Activated CD4-positive, alpha-beta T cell treated with anti-CD3 and anti-CD28 coated beads, Interleukin-2, amount 10 ng/mL, durations not matched to agents 7 days and 5 days (primary cell): ENCODE measurements at places on chromosomes 2 and 18.
A peak's percentile ranks its signal among the peaks of the same experiment; 100 is the strongest.

GRCh38 chr18:59516356-59517155, 157.5 kb upstream of the LMAN1 start:
- DNase-seq: no peak

DNA sequence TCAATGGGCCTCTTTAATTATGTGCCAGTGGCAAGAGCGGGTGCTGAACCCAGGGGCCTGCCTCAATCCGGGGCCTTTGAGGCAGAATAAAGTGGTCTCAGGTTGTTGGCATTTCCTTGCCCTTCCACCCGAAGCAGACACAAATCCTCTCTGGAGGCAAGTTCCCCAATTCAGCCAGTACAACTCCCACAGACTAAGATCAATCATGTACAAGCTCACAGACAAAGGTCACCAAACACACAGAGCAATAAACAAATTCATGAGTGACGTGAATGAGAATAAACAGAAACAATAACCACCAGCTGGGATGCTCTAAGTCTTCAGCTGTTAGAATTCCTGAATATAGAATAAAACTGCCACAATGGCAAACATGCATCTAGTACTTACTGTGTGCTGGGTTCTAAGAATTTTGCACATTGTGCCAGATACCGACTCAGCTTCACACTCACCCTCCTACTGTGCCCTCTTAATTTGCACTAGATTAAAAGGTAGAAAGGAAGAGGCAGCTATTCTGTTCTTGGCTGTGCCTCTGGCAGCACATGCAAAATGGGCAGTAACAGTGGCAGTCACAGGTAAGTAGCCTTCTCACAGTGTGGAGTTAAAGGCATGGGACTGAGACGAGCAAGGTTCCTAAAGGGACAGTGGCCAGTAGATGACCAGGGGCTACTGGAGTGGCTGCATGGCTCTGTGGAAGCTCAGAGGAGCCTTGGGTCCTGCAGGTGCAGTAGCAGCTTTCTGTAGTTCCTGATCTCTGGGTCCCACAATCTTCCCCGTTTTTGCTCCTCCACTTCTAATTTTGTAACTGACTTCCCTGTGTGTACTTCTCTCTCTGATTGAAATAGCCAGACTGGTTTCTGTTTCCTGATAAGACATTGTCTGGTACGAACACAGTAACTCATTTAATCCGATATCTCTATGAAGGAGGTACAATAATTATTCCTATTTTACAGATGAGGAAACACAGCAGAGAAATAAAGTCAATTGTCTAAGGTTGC, 34.6 kb upstream of the IL1B start:
- no peak for DNase-seq

- DNase-seq: no peak
Measured at GRCh38 chr2:226213717-226214116, 585.9 kb downstream of the IRS1 start.

GRCh38 chr2:188629753-188630527, 338.3 kb downstream of the GULP1 start:
- no peak for DNase-seq

- no peak for DNase-seq
Measured at GRCh38 chr2:19287324-19287723, 71.1 kb downstream of the OSR1 start.

- DNase-seq: peak; percentile 18
Measured at GRCh38 chr2:189783451-189783926, 650 bp downstream of the ORMDL1 start.

DNA sequence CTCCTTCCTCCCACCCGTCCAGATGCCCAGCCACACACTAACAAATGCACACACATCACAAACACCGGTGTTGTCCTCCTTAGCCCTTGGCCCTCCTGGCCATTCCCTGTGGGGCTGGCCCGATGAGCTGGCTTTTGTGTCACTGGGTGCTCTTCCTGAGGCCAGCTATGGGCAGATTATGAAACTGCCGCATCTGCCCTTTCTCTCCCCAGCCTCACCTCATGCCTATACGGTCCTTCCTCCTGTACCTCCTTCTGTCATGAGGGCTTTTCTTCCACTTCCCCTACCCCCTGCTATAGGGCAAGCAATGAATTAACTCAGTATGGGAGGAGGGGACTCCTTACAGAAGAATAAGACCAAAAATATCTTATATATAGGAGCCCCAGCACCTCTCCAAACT, 10.3 kb upstream of the INO80C start:
- no peak for DNase-seq

GRCh38 chr2:48568547-48568946, 38.6 kb downstream of the STON1 start:
- DNase-seq: no peak

GRCh38 chr2:195612611-195613495, 44.2 kb upstream of the SLC39A10 start:
- no peak for DNase-seq

DNA sequence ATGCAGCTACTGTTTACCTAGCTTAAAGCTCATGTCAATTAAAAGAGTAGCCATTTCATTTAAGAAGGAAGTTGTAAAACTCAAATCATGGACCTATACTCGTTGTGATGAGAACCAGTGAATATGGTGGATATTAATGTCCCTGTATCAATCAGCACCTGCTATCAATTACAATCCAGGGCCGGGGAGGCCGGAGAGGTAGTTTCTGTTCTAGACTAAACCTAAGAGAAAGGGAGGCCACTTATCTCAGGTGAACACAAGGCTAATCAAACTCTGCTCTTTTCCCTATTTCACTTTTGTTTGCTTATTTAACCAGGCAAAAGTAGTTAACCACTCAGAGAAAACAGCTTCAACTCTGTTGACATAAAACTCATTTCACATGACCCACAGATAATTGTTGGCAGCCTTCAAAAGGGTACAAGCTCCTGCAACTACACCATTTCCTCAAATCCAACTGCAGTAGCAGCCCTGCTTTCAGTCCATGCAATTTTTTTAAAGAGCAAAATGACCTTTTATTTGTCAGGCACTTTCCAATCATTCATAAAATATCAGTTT, 27.8 kb upstream of the SLC9A2 start:
- DNase-seq: no peak

- DNase-seq: no peak
Measured at GRCh38 chr2:1986166-1986565, 241.9 kb upstream of the PXDN start.

GRCh38 chr18:70197844-70198243, 7.6 kb downstream of the RTTN start:
- no peak for DNase-seq

- DNase-seq: no peak
Measured at GRCh38 chr2:227517724-227518123, 45.8 kb downstream of the AGFG1 start.

DNA sequence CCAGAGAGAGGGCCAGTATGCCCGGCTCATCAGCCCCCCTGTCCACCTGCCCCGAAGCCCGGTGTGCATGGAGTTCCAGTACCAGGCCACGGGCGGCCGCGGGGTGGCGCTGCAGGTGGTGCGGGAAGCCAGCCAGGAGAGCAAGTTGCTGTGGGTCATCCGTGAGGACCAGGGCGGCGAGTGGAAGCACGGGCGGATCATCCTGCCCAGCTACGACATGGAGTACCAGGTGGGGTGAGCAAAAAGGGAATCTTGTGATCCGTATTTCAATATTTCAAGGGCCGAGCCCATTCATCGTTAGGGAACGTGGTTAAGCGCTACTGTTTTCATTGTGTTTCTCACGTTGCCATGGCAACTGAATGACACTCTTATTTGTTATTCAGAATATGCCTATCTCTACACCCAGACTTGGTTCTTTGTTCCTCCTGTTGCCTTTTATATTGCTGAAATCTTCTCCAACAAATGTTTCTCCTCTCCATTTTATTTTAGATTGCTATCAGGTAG, 81.5 kb downstream of the NRP2 start:
- peak; percentile 12 for DNase-seq

DNA sequence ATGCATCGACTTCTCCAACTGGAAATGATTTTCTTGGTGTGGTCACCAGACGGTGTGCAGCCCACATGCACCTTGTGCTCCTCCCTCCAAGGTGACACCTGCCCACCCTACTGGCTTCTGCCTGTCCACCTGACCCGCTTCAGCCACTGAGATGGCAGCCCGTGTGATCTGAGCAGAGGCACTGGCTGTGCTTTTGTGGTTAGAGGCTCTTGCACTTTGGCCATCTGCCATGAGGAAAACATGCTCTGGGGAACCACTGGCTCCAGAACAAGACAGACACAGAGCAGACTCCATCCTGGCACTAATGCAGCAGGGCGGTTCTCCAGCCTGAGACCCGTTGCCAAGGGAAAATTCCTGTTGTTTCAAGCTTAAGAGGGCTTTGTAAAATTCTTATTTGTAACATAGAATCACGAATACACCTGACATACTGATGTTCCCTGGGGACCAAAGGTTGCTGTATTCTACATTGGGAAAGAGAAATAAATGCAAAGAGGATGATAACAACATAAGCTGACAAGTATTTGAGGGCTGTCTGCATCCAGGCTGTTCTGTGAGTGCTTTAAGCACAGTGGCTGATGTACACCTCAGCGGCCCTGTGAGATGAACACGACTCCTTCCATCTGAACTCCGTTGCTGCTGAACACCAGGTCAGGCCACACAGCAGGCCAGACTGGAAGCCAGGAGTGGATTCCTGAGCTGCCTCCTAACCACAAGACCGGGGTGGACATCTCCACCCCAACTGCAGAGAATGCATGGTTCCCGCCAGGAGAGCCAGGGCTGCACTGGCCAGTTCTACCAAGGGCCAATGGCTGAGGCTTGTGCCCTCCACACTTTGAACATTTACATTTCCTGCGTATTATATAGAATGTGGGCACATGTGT, 820.4 kb downstream of the GALR1 start:
- no peak for DNase-seq

DNA sequence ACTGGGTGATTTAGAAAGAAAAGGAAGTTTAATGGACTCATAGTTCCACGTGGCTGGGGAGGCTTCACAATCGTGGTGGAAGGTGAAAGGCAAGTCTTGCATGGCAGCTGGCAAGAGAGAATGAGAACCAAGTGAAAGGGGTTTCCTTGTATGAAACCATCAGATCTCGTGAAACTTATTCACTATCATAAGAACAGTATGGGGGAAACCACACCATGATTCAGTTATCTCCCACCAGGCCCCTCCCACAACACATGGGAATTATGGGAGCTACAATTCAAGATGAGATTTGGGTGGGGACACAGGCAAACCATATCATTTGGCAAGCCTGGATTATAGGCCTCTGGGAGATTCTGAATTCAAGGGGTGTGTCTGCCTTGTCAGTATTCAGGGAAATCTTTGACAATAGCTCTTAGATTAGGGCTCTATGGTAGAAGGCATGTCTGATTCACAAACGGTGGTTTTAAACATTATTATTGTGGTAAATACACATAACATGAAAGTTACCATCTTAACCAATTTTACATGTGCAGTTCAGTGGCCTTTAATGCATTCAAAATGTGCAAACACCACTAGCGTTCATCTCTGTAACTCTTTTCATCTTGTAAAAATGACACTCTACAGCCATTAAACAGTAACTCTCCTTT, 15.3 kb upstream of the PLB1 start:
- no peak for DNase-seq

DNA sequence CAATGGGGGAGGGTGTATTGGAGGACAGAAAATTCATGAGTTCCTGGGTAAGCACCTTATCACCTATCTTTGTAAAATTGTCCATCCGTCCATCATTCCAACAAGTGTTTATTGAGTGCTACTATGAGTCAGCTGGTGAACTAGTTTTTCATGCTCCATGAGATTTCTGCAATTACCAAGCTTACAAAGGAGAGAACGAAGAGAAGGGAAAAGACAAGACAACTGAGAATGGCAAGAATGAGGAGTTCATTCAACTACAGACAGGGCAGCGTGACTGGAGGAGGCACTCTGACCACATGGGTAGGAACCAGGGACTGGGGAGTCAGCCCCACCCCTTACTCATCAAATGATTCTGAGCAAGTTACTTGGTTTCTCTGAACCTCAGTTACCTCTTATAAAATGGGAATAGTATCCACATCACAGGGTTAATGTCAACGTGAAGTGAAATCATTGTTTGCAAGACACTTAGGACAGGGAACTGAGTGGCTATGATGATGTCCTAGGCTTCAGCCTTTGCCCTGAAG, 18.6 kb upstream of the TXNDC2 start:
- DNase-seq: no peak

GRCh38 chr2:240136013-240136670, at the start of gene COPS9:
Gene COPS9 (minus strand): TSS chr2:240136305. CDS start chr2:240136284, 21 bp downstream.
- peak; percentile 86 for DNase-seq

DNA sequence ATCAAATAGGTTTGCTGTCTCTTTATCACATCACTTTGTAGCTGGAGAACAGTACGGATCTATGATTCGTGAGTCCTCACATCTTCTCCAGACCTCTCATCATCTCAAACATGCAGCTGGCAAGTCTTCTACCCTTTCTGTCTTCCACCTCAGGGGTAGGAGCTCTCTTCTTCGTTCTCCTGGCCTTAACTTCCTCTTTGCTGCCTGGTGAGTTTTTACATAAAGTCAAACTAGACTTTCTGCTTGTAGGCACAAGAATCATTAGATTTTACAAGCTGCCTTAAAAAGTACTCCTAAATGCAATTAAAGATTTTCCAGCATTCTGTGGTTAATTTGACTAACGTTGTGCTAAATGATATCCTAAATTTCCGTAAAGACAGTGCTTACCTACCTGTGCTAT, 43.7 kb upstream of the TANK start:
- no peak for DNase-seq

- no peak for DNase-seq
Measured at GRCh38 chr2:36409935-36410334, 54.4 kb downstream of the CRIM1 start.

DNA sequence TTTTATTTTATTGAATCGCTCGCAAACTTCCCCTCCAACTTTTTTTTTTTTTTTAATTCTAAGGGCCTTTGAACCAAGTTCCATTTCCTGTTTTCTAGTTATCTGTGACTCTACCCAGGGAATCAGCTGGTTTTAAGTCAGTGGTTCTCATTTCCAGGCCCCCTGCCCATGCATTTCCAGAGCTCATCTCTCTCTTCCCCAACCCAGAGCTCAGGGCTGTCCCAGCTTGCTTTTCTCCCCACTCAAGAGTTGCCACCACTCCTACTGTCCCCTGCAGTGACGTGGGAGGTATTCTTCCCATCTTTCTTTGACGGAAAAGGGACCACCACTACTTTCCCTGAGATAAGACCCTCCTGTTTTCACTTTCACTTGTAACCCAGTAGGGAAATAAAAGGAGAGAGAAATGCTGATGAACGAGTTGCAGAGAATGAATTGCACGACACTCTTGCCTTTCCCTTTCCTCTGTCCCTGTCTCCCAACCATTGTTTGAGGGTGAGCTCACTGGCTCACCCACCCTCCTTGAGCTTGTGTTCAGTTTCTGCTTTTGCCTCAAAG, 42.1 kb downstream of the TET3 start:
- no peak for DNase-seq

DNA sequence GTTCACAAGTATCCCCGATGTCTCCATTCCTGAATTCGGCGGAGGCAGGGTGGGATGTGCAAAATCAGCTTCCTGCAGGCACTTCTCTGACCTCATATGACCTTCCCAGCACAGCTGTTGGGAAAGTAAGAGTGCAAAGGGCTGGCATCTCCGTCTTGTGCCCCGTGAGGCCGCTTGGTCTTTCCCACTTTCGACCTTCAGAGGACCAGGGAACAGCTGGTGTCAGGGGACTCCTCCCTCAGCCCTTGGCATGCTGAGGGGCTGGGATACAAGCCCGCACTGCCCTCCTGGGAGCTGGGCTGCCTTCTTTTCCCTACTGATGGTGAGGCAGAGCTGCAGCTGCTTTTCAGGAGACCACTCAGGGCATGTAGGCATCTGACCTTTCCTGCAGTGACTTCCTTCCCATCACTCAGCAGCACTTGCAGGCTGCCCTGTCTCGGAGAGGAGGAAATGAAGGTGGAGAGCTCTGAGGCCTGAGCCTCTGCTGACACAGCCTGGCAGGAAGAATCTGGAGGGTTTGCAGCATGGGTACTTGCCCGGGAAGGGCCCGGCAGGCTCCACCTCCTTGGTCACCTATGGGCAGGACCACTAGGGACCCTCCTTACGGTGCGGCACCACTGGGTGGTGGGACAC, 277.2 kb upstream of the HS6ST1 start:
- DNase-seq: no peak

GRCh38 chr2:31397094-31397493, 17.4 kb downstream of the XDH start:
- DNase-seq: no peak
